NCI-H526 (cell line): ENCODE measurements at places on chromosomes 3 and 15.

GRCh38 chr3:114624047-114624445, 330.2 kb downstream of the TIGIT start:
- no peak for DNase-seq

DNA sequence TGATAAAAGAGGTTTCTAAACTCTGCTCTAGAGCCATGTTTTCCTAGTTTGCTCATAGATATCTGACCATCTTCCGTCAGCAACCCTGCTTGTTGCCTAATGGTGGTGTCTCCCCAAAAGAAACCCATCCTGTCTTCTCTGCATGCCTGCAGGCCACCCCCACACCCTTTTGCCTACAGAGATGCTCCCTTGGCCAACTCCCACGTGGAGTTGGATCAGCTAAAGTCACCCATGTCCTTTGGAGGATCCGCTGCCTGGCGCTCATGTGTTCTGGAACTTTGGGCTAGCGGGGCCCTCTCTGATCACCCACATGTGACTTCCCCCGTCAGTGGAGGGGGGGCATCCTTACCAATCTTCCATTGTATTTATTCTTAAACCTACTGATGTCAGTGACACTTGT, 185.6 kb downstream of the ADAMTS17 start:
- DNase-seq: no peak

DNA sequence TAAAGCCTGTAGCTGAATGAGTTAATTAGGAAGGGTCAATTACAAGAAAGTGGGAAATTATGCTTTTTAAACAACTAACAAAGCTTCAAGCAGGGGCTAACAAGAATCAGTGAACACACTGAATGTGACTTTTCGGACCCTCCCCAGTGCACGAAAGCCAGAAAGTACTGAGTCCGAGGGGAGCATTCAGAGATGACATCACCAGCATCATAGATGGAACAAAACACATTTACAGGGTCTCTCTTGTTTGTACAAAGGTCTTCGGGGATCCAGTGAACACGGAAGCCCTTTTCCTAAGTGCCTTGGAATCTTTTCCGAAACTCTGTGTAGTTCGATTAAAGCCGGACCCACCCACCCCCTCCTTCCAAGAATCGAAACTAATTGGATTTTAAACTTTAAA, 829 bp downstream of the DCP1A start:
- DNase-seq: no peak

GRCh38 chr3:53843195-53844177, 2.7 kb downstream of the CHDH start:
- peak; percentile 69 for DNase-seq

DNA sequence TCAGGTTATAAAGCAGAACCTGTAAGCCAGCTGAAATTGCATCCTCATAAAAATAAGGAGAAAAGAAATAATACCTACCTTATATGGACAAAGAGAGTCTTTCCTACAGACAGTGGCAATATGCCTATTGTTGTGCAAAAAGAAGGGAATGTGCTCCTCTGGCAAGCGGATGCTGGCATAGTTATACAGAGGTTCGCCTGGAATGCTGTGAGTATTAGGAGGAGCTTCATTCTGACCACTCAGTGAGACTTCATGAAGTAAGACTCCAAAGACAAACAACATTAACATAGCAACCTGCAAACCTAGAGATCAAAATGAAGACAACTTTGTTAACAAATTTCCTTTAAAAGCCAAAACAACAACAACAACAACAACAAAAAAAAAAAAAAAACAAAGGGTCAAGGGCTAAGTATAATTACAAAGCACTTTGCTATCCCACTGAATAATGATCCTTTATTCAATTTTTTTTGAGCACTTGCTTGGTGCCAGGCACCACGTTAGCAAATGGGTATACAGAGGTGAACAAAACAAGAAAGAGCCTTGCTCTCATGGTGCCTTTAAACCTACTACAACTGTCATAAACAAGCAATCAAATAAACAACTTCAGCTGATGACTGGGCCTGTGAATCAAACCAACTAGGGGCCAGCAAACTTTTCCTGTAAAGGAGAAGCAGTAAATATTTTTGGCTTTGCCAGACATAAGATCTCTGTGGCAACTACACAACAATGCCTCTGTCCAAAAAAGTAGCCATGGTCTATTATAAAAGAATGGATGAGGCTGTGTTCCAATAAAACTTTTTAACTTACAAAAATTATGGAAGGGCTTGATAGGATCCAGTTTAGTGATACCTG, 3.7 kb downstream of the EOGT start:
- no peak for DNase-seq

- DNase-seq: no peak
These were observed 4.6 kb upstream of the RTP2 start for GRCh38 chr3:187706971-187707370.

DNA sequence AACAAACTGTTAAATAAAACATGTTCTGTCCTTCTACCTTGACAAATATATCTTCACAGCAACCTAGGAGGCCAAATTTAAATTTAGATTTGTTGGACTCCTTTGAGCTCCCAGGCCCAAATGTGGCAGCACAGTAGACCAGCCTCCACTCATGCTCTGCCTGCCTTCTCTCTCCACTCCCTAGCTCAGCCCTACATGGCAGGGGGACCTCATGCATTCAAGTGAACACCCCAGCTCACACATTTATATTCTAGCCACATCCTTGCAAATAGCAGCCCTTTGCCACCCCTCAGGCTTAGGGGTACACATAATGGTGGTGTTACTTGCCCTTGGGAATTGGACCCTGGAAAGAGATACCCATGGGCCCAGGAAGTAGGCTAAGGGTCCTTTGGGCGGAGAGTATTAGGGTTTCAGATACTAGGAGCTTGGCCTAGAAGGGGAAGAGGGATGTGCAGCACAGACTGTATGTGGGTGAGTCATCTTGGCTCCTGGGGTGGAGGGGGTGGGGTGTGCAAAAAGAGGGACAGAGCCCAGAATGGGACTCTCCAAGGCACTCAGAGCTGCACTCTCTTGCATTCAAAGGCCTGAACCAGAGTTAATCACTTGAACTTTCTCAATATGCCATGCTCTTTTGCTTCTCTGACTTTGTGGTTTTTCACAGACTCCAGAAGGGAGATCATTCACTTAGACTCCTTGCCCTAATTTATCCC, 268.4 kb upstream of the ROPN1 start:
- DNase-seq: no peak

GRCh38 chr3:20232906-20233780, 47.1 kb upstream of the SGO1 start:
- DNase-seq: no peak

- DNase-seq: no peak
These were observed 155.5 kb upstream of the PROK2 start for GRCh38 chr3:71940486-71940885.

DNA sequence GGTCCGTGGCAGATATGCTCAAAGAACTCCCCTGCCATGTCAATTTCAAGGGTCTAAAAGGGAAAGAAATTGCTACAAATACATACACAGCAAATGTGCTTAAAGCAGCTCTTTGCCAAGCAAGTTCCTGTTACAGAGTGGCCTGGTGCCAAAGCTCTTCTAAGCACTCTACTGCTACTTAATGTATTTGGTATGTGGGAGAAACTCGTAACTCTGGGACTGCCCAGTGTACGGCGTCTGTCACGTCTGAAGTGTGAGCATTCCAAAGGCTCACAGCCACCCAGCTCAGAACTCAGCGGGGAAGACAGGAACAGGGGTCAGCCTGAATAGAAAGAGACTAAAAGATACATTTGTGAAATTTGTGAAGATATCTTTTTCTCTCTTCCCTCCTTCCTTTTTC, 54.6 kb downstream of the RBMS3 start:
- DNase-seq: peak; percentile 54

- peak; percentile 5 for DNase-seq
These were observed 7.2 kb downstream of the HERC1 start for GRCh38 chr15:63826528-63826927.

- DNase-seq: no peak
These were observed 473.6 kb downstream of the ROBO2 start for GRCh38 chr3:77513542-77513941.
